NCI-H345 (cell line): ENCODE measurements at places on chromosomes 6 and 20.
A peak's percentile ranks its signal among the peaks of the same experiment; 100 is the strongest.

GRCh38 chr6:158503846-158504245 is 56.0 kb upstream of the TMEM181 start:
- no peak for DNase-seq

- DNase-seq: no peak
Measured at GRCh38 chr6:158158123-158158522, 9.9 kb downstream of the SERAC1 start.

GRCh38 chr20:56629464-56630085 is 469 bp downstream of the TFAP2C start:
- no peak for DNase-seq

GRCh38 chr6:50925548-50925947 is 106.9 kb downstream of the TFAP2B start:
- DNase-seq: no peak

DNA sequence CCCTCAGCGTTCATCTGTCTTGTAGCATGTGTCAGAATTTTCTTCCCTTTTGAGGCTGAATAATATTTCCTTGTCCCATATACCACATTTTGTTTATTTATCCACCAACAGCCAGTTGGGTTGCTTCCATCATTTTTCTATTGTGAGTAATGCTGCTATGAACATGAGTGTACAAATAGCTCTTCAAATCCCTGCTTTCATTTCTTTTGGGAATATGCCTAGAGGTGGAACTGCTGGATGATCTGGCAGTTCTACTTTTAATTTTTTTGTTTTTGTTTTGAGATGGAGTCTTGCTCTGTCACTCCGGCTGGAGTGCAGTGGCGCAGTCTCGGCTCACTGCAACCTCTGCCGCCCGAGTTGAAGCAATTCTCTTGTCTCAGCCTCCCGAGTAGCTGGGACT is 64.7 kb downstream of the SASH1 start:
- DNase-seq: no peak

DNA sequence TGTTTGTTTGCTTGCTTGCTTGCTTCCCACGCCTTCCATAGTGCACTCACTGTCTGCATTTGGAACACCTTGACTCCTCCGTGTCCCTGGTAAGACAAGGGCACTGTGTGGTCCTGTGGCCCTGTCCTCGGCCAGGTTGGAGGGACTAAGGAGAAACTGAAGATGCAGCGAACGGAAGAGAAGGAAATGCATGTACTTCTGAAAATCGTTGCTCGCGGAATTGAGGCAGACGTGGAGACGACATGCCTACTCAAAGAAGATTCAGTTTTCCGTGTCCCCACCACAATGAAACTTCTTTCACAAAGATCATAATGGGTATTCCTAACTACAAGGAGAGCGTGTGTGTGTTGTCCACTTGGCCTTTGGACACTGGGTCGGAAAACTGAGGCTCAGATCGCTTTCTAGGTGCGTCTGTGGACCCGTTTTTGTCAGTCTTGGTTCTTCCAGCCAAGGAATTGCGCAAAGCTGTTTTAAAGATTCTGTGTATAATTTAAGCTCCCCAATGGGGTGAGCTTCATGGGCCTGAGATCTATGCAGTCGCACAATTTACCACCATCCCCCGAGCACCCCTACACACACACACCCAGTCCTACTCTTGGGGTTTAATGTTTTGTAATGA is 120.4 kb upstream of the ZNF184 start:
- no peak for DNase-seq

DNA sequence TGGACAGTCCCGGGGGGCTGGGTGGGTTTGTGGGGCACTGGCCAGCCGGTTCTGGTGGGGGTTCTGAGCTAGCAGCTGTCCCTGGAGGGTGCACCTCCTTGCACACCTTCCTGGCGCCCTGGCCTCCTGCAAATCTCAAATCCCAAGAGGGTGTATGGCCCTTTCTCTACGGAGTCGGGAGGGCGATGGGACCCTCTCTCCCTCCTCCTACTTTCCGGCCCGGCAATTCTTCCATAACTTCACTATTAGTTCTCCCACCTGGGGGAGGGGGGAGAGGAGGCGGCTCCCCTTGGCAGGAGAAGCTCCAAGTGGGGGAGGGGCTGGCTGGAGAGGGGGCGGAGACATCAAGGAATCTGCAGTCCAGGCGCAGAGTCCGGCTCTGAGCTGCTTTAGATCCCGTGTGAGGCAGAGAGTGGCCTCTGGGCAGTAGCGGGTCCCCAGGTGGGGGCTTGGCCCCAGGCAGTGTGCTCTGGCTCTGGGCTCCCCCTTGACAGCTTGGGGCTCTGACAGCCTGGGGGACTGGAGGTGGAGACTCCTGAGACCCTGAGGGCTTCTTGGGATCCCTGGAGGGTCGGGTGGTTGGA is 1.4 kb upstream of the LAMA5 start:
- peak; percentile 46 for DNase-seq

DNA sequence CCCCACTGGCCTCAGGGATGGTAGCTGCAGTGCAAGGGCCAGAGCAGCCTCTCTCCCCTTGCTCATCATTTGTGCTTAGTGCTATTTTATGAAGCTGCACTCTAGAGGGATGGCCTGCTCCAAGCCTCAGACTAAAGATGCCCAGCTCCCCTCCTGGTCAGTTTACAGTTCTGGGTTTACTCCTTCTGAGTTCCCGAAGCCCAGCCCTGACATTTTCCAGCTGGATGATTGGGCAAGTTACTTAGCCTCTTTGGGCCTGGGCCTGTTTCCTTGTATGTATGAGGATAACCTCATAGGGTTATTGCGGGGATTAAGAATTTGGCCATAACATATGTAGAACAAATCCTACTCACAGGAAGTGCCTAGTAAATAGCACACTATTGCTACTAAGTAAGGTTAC is 31.8 kb upstream of the EMILIN3 start:
- DNase-seq: no peak

GRCh38 chr20:39661833-39662232 is 699.7 kb downstream of the DHX35 start:
- no peak for DNase-seq

- no peak for DNase-seq
Measured at GRCh38 chr6:137261361-137261760, 42.2 kb upstream of the IFNGR1 start.

DNA sequence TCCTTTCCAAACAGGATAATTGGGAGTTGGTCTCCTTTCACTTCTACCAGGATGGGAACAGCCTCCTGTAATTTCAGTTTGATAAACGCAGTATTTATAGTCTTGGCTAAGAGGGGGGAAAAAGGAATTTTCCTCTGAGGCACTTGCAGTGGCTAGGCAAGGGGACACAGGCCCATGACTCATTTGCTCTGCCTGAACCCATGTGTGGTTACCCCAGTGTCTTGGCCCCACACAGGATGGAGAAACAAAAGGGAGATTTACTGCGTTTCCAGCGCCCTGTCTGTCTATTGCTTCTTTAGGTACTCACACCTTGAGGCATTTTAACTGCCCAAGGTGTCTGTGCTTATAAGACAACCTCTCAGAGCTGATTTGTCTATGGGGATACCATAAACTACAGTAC is 74.8 kb upstream of the NEDD9 start:
- DNase-seq: no peak

GRCh38 chr20:62235777-62236157 is 2.6 kb upstream of the OSBPL2 start:
- DNase-seq: no peak

GRCh38 chr20:48597521-48598302 is 230.1 kb downstream of the PREX1 start:
- no peak for DNase-seq

- DNase-seq: no peak
Measured at GRCh38 chr6:57135885-57136284, 36.2 kb upstream of the BAG2 start.

- DNase-seq: no peak
Measured at GRCh38 chr6:165325609-165326008, 16.2 kb upstream of the C6orf118 start.

- no peak for DNase-seq
Measured at GRCh38 chr6:34233867-34234266, 2.8 kb upstream of the HMGA1 start.

- no peak for DNase-seq
Measured at GRCh38 chr6:2961506-2961905, 9.9 kb downstream of the SERPINB6 start.

DNA sequence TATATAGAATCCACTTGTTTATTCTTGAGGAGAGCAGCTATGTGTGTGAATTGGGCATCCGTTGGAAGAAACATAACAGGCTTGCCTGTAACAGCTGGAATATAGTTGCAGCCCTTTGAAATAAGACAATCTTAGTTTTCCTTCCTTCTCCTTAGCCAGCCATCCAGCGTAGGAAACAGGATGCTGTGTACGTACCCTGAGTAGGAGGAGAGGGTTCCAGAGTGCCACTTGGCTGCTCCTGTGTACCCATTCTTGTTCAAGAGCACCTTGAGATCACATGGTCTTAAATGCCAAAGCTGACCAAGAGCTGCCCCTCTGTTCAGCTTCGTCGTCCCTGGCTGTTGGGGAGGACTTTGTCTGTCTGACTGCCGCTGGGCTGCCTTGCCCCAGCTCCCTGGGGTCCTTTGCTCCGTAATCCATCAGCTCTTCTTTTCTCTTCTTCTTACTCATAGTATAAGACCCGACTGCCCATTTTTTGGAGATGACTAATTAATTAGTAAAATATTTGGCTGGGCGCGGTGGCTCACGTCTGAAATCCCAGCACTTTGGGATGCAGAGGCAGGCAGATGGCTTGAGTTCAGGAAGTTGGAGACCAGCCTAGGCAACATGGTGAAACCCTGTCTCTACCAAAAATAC is 49.0 kb downstream of the RREB1 start:
- DNase-seq: no peak

- DNase-seq: no peak
Measured at GRCh38 chr6:157966589-157966977, 15.1 kb upstream of the SYNJ2 start.

DNA sequence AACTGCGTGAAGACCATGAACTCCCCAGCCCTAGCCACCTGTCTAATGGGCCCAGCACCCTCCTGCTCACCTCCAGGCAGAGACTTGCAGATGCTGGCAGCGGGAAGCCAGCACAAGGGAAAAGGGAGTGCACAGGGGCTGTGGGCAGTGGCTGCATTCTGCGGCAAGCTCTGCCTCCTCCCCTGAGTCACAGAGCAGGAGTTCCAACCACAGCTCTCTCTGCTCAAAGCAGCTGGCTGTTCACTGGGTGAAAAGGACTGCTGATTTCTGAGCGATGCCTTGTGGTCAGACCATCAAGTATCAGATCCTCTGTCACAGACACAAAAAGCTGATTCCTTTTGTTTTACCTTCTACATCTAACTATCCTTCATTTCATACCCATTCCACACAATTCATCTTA is 10.5 kb downstream of the NKX2-2 start:
- no peak for DNase-seq

GRCh38 chr6:11752360-11752759 is 26.2 kb downstream of the ADTRP start:
- no peak for DNase-seq

GRCh38 chr6:162124710-162125435 is 602.7 kb downstream of the PRKN start:
- DNase-seq: no peak
